ENCODE measurements at places on chromosomes 2 and 18.
A peak's percentile ranks its signal among the peaks of the same experiment; 100 is the strongest.

- DNase-seq: no peak
Measured at GRCh38 chr2:8517850-8518498, 163.9 kb upstream of the ID2 start.

- DNase-seq: no peak
Measured at GRCh38 chr2:15092181-15092580, 459.7 kb downstream of the LRATD1 start.

GRCh38 chr2:26086155-26086637 lies 52.3 kb downstream of the RAB10 start:
- DNase-seq: peak; percentile 21

DNA sequence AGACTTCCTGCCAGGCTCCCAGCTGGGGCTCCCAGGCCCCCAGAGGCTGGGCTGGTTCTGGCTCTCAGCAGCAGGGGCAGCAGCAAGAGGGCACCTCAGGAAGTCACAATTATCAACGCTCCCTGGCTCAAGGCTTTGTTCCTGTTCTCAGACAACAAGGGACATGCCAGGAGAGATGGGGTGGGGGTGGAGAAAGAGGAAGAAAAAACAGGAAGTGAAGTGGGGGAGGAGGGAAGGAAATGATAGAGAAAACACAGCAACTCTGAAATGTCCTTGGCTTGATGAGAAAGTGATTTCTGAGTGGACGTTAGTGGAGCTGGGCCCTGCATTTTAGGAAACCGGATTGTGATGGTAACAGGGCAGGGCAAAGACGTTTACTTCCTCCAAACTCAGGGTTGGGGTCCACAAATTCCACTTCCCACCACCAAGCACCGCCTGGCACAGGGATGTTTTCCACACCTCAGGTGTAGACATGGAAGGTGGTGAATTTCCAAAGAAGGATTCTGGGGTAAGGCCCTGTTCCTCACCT lies 40.4 kb downstream of the CYRIA start:
- DNase-seq: no peak

DNA sequence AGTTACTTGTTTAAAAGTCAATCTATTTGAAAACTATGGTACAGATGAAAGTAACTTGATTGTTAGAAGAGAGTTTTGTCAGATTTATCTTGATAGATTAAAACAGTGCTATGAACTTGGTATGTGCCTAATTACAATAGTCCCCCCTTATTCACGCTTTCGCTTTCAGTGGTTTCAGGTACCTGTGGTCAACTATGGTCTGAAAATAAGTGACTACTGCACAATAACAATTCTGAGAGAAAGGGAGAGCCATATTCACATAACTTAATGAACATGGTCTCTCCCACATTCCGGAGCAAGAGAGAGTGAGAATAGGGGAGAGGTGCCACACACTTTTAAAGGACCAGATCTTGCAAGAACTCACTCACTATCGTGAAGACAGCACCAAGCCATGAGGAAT lies 13.2 kb upstream of the MAP4K4 start:
- no peak for DNase-seq

DNA sequence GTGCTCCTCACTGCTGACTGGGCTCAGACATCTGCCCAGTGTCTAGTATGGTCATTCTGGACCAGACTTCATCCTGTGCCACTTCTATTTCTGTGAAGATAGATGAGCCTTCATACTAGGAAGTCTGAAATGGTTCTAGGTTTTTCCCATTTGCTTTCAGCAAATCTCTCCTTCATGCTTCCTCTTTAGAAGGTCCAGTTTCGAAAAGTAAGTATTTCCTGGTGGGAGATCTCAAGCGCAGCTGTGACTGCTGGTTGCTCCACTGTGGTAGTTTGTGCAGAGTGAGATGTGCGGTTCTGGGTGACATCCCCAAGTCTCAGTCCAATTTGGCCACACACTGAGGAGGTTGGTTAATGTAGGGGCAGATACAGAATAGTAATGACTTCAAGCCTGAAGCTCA lies 14.4 kb downstream of the IL36B start:
- DNase-seq: no peak

DNA sequence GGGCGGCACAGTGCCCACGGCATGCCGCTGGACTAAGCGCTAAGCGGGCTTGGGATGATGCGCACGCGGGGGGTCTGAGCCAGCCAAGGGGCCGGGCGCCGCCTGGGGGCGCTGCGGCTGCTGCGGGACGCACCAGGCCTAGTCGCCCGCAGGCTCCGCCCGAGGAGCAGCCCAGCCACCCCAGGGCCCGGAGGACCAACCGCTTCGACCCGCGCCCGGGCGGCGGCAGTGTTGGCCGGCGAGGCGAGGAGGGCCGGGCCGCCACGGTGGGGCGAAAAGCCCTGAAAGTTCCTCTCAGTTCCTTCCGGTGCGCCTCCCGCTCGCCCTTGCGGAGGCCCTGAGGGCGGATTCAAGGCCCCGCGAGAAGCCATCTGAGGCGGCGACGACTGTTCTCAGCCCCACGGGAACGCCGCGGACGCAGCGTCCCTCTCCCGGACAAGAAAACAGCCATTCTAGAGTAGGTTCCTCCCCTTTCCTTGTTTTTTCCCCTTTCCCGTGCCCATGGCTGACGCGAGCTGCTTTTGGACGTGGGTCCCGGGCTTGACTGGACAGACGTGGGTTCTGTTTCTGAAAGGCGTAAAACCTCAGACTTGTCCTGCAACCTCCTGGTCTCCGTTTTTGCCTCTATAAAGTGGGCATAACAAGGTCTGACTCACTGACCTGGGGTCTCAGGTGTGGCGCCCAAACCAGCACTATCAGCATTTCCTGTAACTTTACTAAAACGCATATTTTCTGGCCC lies at the start of gene ANKAR:
Gene ANKAR (plus strand): TSS at position 297 of the 739 bp plus-strand sequence. CDS start 1,821 bp downstream, outside the sequence.
- DNase-seq: peak; percentile 94

GRCh38 chr2:120453635-120453998 lies 107.7 kb downstream of the INHBB start:
- no peak for DNase-seq

GRCh38 chr2:236214376-236214995 lies 46.3 kb upstream of the GBX2 start:
- no peak for DNase-seq

DNA sequence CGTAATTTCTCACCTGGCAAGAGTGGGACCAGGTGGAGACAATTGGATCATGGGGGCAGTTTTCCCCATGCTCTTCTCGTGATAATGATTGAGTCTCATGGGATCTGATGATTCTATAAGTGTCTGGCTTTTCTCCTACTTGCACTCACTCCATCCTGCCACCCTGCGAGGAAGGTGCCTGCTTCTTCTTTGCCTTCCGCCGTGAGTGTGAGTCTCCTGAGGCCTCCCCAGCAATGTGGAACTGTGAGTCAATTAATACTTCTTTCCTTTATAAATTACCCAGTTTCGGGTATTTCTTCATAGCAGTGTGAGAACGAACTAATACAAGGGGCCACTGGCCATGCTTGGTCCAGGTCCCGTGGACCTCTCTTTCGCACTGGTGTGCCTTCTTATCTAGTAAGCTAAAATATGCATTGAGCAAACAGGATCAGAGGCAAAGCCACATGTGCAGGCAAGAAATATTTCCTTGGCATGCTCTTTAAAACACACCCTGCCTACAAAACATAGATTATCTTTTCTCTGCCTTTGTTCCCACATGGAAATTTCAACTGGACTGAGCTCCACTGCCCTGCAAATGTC lies 821.1 kb downstream of the TRIB2 start:
- DNase-seq: no peak

DNA sequence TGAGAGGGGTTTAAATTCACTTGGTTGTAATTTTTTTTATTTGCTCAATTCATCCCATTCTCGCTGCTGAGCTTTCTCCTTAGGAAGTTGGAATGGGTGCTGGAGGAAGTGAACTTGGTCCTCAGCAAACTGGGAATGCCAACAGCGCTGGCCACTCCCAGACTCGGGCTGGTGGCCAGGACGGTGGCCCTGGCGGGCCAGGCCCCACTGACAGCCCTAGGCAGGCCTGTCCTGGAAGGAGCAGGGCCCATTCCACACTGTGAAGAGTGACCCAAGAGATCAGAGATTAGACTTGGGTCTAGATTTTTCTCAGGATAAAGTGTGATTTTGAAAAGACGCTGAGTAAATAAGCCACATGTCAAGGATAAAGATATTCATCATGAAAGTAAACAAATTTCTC lies 132.7 kb downstream of the HDAC4 start:
- DNase-seq: no peak

- DNase-seq: no peak
Measured at GRCh38 chr2:142992840-142993239, 115.4 kb downstream of the KYNU start.

- DNase-seq: no peak
Measured at GRCh38 chr2:144133936-144134665, 385.8 kb downstream of the ZEB2 start.
